ENCODE measurements at places on chromosomes 2 and 18.
A peak's percentile ranks its signal among the peaks of the same experiment; 100 is the strongest.

DNA sequence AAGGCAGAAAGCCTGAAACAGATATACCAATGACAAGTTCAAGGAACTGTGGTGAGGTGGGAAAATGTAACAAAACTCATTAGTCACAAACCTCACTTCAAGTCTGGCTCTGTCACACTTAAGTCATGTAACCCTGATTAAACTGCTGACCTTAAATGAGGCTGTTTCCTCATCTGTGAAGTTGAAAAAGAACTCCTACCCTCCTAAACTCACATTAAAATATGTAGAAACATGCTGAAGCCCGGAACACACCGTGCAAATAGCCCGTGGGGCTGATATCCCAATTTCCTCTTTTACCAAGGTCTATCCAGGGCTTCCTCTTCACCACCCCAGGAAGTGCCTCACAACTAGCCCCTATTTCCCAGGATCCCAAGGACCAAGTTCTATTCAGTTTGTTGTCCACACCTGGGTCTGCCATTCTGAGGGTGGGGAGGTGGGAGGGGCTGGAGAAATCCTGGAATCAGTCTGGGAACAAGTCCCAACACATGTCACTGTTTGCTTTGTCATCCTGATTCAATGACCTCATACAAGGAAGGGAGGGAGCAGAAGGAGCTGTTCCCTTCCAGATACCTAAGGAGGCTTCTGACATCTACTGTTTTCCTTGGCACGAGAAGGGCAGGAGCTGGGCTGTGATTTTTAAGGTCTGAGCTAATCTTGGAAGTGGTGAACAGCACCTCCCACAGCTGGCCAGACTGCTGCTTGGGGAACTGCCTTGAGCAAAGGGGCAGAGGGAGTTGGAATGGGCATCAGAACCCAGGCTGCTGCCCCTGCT is 42.3 kb downstream of the SLC4A1AP start:
- DNase-seq = peak; percentile 76

- no peak for DNase-seq
These were observed 665.5 kb upstream of the CNTNAP5 start for GRCh38 chr2:123359636-123360035.

- DNase-seq = no peak
These were observed 8.0 kb upstream of the REL start for GRCh38 chr2:60873381-60873780.

DNA sequence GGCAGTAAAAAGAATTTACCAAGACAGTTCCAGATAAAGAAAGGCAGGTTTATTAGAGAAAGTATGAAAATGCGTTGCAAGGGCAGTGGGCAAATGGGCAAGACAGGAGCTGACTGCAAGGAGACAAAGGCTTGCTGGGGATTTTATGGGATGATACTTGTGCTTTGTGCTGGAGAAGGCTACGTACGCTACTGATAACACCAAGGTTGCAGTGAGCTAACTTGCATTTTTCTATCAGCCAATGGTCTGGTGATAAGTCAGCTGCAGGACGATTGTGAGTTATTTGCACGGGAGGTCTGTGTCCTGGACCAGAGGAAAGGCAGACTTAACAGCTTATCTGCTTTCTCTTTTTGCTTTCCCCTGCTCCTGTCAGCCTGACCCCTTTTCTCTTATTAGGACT is 116.5 kb downstream of the PMS1 start:
- DNase-seq = no peak

DNA sequence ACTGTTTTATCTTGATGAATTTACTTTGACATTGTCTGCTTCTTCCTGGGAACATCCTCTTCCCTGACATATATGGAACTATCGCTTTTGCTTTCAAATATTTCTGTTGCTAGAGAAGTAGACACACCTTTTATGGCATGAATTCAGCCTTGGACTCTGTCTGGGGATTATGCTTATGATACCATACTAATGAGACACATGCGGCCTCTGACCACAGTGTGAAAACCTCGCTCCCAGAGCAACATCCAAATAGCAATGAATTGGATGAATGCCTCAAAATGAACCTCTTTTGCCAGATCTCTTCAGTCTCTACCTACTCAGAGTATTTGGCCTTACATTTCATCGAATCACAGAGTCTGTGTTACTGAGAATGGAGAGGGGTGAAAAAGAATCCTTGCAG is 70.9 kb downstream of the PIEZO2 start:
- no peak for DNase-seq

- no peak for DNase-seq
These were observed 521.0 kb downstream of the PLCL1 start for GRCh38 chr2:198325359-198325758.

- DNase-seq = no peak
These were observed 81.8 kb downstream of the RTP5 start for GRCh38 chr2:241951316-241951700.

DNA sequence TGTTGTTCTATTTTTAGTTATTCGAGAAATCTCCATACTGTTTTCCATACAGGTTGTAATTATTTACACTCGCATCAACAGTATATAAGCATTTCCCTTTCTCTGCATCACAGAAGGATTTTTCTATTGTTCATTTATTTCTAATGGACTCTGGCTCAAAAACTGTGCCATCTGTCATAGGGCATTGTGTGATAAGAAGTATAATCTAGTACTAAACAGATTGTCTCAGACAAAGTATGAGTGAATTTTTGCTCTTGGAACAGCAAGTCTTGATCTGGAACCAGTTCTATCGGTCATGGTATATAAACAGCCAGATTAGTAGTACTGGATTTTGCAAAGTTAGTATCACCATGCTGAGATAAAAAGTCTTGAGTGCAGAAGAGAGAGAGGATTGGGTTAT is 145.8 kb downstream of the KIAA1328 start:
- DNase-seq = no peak

GRCh38 chr2:113092864-113093612 is 25.3 kb downstream of the IL1F10 start:
- no peak for DNase-seq

GRCh38 chr2:207073412-207073800 is 92.3 kb downstream of the KLF7 start:
- DNase-seq = no peak
